ENCODE measurements at places on chromosomes 7 and 10.

DNA sequence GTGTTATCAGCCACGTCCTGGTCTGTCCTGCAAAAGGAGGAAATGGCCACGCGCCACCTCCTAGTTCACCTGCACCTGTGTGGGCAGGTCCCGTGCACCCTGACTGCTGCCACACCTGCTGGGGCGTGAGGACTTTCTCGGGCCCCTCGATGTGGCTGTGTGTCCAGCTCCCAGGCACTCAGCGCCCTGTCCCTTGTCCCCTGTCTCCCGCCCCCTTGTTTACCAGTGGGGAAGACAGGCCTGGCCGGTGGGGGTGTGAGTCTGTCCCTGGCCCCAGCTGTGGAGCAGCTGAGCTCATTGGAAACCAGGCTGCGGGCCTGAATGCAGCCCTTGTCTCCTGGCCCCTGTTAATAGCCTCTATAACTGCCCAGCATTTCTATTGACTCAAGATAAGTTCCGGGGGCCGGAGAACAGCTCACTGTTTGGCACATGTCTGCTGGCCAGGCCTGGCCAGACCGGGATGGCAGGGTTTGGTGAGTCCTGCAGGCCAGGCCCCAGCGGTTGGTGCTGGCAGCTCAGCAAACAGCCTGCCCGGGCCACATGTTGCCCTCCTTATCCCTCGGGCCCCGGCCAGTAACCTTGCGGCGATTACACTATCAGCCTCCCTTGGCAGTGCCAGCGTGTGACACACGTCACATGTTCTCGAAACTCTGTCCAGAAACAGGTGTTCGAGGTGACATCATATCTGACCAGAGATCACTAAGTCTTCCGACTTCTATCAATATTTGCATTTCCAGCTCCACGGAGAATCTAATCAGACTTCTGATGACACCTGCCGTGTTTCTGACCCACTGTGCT lies 52.1 kb downstream of the FOXL3 start:
- DNase-seq = no peak

- DNase-seq = no peak
These were observed 46.9 kb upstream of the WIPI2 start for GRCh38 chr7:5143106-5143505.

- DNase-seq = no peak
These were observed 12.7 kb upstream of the MIOS start for GRCh38 chr7:7554021-7554432.

GRCh38 chr7:132956556-132956955 lies 125.3 kb downstream of the CHCHD3 start:
- DNase-seq = no peak

DNA sequence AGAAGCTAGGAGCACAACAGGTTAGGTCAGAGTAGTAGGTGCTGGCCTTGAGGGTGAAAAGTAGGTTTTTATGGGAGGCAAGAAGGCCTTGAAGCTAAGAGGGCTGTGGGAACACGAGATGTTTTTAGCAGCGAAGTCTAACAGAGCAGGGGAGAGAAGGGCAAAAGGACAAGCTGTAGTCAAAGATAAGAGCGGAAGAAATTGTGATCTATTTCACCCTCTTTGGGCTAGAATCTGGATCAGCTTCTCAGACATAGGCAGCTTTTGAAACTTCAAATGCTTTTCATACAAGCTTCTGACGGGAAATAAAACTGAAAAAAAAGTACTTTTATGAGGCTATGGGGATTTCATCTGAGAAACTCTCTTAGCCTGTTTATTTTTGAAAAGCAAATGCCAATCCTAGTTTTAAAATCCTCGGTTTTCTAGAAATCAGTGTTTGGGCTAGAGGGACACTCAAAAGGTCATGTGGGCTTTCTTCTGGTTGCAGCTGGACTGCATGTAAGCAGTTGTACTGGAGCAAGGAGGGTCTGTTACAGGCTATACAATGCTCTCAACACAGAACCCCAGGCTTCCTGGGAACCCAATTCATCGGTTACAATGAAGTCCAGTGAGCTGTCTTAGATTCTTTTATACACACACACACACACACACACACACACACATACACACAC lies 83.6 kb downstream of the RNF216 start:
- no peak for DNase-seq

DNA sequence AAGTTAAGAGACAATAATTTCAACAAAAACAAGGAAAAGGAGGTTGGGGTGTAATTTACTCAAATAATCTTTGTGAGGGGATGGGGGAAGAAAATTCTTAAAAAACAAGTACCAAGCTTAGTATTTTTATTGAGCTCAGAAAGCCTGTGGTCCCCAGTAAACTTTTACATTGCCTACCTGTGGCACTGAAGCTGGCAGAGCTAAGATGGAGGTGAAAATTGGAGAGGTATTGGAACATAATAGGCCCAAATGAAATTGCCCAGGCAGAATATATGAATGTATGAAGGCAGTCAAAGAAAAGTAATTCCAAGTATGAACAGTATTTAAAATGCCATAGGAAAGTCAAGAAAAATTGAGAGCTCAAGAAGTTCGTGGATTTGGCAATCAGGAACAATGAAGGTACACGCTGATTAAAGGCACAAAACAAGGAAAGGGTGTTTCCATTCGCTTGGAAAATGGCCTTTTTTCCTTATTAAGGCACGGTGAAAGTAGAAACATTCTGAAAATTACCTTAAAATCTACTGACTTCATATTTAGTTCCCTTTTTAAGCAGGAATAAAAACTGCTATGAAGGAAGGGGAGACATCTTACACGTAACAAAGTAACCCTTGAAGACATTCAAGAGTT lies 3.4 kb upstream of the KMT2E start:
- no peak for DNase-seq

DNA sequence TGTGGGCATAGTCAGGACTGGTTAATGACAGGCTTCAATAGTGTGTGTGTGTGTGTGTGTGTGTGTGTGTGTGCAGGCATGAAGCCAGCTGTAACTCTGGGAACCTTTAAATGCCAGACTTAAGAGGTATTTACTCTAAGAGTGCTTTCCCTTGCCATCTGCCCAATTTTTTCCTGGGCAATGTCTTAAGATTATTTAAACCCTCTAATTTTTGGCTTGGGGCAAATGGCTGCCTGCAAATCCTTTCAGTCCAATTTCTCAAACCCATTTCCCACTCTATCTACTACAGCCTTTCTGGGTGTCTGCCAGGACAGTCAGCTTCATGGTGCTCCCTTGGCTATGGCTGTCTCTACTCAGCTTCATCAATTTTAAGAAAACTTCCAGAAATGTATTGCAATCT lies 62.6 kb upstream of the C1GALT1 start:
- no peak for DNase-seq
